ENCODE measurements at places on chromosomes 2 and 18. TPM values are rescaled to one million over a fixed set of nuclear protein-coding genes. Genes with fewer than 3 reads are reported as not detected.

Gene ALK
- total RNA-seq = not detected

Gene RAB6C
- total RNA-seq = not detected

Gene SNTG2
- total RNA-seq = 2.0 TPM

Gene RGPD3
- total RNA-seq = 0.49 TPM

Gene SLC16A14
- total RNA-seq = 1.9 TPM
